ENCODE measurements at places on chromosomes 5 and 9. TPM values are rescaled to one million over a fixed set of nuclear protein-coding genes. Genes with fewer than 3 reads are reported as not detected.

GRCh38 chr9:74666625-74667316, 169.6 kb downstream of the RORB start:
- H3K27me3 ChIP-seq, result peaks cover 5% of the 10 kb centered on the region
- no peak overlapping the region for H3K4me3 ChIP-seq
- DNase-seq, result no peak
- no peak overlapping the region for H3K27ac ChIP-seq

GRCh38 chr5:174571662-174572397, 152.6 kb upstream of the MSX2 start:
- no peak overlapping the region for H3K4me3 ChIP-seq
- no peaks in the 10 kb centered on the region for H3K4me1 ChIP-seq
- no peaks in the 10 kb centered on the region for H3K36me3 ChIP-seq
- H3K27me3 ChIP-seq, result no peaks in the 10 kb centered on the region

GRCh38 chr9:113444736-113445135, 18.8 kb upstream of the RGS3 start:
- no peaks in the 10 kb centered on the region for H3K27me3 ChIP-seq
- no peaks in the 10 kb centered on the region for H3K4me1 ChIP-seq
- no peak for DNase-seq
- no peaks in the 10 kb centered on the region for H3K36me3 ChIP-seq

DNA sequence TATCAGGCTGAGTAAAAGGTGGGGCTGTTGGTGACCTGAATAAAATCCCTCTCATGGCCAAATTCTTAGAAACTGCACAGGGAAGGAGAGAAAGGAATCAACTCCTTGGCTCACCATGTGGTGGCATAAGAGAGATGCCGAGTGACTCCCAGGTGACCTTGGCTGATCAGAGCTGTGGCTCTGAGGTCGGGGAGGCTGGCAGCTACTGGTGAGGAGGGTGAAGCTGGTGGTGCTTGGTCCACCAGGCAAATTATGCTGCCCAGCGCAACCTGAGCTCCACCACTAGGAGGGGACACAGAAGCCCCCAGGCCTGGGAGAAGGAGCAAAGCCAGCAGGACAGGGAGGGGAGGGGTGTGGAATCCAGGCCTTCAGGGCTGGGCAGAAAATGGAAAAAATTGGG, 111.2 kb upstream of the IL12B start:
- H3K36me3 ChIP-seq, result no peaks in the 10 kb centered on the region
- H3K27me3 ChIP-seq, result peaks cover 2% of the 10 kb centered on the region
- no peaks in the 10 kb centered on the region for H3K4me1 ChIP-seq
- no peak overlapping the region for H3K4me3 ChIP-seq
- no peak overlapping the region for H3K27ac ChIP-seq

DNA sequence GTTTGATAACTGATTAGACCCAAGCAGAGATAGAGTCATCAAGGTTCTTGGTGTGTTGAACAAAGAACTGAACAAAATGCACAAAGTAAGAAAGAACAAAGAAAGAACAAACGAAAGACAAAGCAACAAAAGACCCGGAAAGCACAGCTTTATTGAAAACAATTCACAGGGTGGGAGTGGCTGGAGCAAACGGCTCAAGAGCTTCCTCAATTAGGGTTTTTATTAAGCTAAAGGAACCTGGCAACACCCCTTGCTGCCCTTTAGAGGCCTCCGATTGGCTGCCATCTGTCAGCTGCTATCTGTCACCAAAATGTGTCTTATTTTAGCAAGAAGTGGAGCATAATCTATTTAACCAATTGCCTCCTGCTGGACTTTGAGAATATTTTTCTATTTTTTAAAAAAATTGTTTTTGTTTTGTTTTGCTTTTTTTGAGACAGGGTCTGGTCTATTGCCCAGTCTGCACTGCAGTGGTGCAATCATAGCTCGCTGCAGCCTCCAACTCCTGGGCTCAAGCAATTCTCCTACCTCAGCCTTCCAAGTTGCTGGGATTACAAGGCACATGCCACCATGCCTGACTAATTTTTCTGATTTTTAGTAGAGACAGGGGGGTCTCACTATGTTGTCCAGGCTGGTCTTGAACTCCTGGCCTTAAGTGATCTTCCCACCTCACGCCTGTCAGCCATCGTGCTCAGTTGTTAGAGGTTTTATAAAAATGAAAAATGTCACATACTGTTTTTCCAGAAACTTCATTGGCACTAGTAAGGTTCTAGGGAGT, 7.7 kb upstream of the ABO start:
- no peaks in the 10 kb centered on the region for H3K4me1 ChIP-seq
- no peaks in the 10 kb centered on the region for H3K36me3 ChIP-seq
- peaks cover 14% of the 10 kb centered on the region for H3K27me3 ChIP-seq
- H3K27ac ChIP-seq, result no peak overlapping the region
- DNase-seq, result no peak

GRCh38 chr5:60829490-60830266, 14.4 kb downstream of the ELOVL7 start:
- no peaks in the 10 kb centered on the region for H3K36me3 ChIP-seq
- DNase-seq, result no peak
- peak overlapping the region; percentile 44 for H3K27ac ChIP-seq
- peaks cover 4% of the 10 kb centered on the region for H3K27me3 ChIP-seq

DNA sequence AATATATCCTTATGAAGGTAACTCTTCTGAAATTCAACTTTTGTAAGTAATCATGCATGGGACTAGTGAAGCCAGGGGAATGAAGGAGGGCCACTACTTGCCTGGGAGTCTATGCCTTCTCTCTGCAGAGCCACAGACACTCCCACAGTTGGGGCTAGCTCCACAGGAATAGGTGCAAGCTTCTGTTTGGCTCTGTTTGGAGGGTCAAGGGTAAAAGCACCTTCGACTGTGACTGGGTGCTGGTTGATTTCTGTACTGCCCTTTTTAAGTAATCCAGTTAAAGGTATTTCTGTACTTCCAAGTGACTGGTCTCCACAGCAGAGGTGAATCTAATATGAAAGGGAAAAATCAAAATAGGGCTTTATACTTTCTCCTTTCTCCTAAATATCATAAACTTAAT, 32.2 kb downstream of the CEP120 start:
- no peaks in the 10 kb centered on the region for H3K4me1 ChIP-seq
- no peak overlapping the region for H3K4me3 ChIP-seq
- peaks cover 12% of the 10 kb centered on the region for H3K36me3 ChIP-seq
- no peak for DNase-seq

- DNase-seq, result no peak
- H3K27ac ChIP-seq, result no peak overlapping the region
Measured at GRCh38 chr9:132401824-132402223, 4.8 kb downstream of the TTF1 start.

DNA sequence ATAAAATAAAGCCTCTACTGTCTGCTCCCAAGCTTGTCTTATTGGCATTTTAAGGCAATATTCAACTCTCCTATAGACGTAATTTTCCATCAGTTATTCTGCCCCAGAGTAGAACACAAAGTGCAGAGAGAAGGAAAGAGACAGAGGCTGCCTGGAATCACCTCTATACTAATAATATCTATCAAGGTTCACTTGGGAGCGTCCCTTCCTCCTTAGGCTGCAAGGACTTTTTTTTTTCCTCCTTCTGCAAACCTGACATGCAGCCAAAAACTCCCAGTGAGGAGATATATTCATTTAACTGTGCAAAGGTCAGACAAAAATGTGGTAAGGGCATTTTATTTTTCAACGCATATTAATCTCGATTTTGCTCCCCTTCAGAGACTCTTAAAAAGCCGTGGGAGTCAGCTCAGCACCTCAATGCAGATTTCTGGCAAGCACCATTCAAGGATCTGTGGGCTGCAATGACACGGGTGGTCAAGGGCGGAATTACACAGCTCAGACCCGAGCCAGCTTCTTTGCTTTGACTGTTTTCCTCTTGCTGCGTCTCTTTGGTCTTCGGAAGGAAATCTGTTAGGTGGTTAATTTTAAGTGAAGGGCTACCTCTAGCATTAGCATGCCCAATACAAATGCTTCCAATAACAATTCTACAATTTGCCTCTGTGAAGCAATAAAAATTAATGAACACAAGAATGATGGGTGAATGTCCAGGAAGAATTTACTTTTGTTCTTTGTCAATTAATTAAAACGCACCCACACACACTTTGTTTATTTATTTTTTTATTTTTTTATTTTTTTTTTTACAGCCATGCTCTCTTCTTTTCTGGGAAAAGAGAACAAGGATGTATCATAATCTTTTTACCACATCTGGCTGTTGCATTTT, 587.7 kb upstream of the GRAMD2B start:
- no peaks in the 10 kb centered on the region for H3K27me3 ChIP-seq
- H3K36me3 ChIP-seq, result no peaks in the 10 kb centered on the region
- H3K4me1 ChIP-seq, result no peaks in the 10 kb centered on the region
- no peak overlapping the region for H3K4me3 ChIP-seq
- H3K27ac ChIP-seq, result no peak overlapping the region

GRCh38 chr9:36862206-36863145, 171.6 kb downstream of the PAX5 start:
- H3K4me1 ChIP-seq, result no peaks in the 10 kb centered on the region
- H3K4me3 ChIP-seq, result no peak overlapping the region
- H3K36me3 ChIP-seq, result no peaks in the 10 kb centered on the region

- no peak overlapping the region for H3K27ac ChIP-seq
- H3K4me3 ChIP-seq, result no peak overlapping the region
- H3K4me1 ChIP-seq, result peaks cover 4% of the 10 kb centered on the region
Measured at GRCh38 chr5:59798862-59799667, 94.5 kb downstream of the PDE4D start.

- H3K4me3 ChIP-seq, result no peak overlapping the region
- no peaks in the 10 kb centered on the region for H3K36me3 ChIP-seq
- H3K27ac ChIP-seq, result no peak overlapping the region
- DNase-seq, result no peak
Measured at GRCh38 chr5:123735384-123735783, 223.4 kb downstream of the CSNK1G3 start.

GRCh38 chr9:35342221-35342958, 147.5 kb upstream of the RUSC2 start:
- H3K4me1 ChIP-seq, result no peaks in the 10 kb centered on the region
- no peak overlapping the region for H3K27ac ChIP-seq

GRCh38 chr9:91360551-91361290, 997 bp downstream of the AUH start:
- H3K27me3 ChIP-seq, result no peaks in the 10 kb centered on the region
- peak overlapping the region; percentile 91 for H3K4me3 ChIP-seq
- no peak for DNase-seq
- H3K36me3 ChIP-seq, result peaks cover 11% of the 10 kb centered on the region
- H3K27ac ChIP-seq, result peak overlapping the region; percentile 75

- no peaks in the 10 kb centered on the region for H3K27me3 ChIP-seq
- no peak overlapping the region for H3K4me3 ChIP-seq
- peaks cover 26% of the 10 kb centered on the region for H3K4me1 ChIP-seq
- H3K27ac ChIP-seq, result no peak overlapping the region
Measured at GRCh38 chr9:111980398-111980797, 83.8 kb downstream of the UGCG start.

GRCh38 chr9:128920381-128921058, at the start of gene PHYHD1:
PHYHD1 (plus strand) TSS chr9:128920982; CDS start chr9:128922324, 1,342 bp downstream.
- H3K27me3 ChIP-seq, result no peaks in the 10 kb centered on the region
- H3K27ac ChIP-seq, result no peak within 1 kb of the TSS
- peaks cover 5% of the 10 kb centered on the region for H3K4me1 ChIP-seq
- H3K4me3 ChIP-seq, result no peak within 1 kb of the TSS
- DNase-seq, result no peak
- peaks cover 5% of the 10 kb centered on the region for H3K36me3 ChIP-seq

DNA sequence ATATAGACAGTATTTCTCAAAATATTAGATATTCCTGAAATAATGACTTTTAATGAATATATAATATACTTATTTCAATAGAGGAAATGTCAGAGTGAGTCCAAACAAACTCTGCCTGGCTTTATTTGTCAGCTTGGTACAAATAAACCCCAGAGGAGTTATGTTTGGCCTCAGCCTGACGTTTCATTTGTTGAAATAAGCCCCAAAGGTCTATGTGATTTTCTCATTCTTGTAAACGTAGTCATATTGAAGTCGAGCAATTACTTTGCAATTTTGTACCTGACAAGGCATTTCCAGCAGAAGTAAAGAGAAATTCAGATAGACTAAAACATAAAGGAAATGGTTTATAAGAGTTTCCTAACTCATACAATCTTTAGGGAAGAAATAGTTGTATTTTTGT, 57.9 kb downstream of the MCCC2 start:
- H3K4me3 ChIP-seq, result no peak overlapping the region
- no peak for DNase-seq
- H3K27me3 ChIP-seq, result no peaks in the 10 kb centered on the region

GRCh38 chr9:38022203-38022895, 46.7 kb downstream of the SHB start:
- H3K4me1 ChIP-seq, result no peaks in the 10 kb centered on the region
- no peak overlapping the region for H3K27ac ChIP-seq
- no peak overlapping the region for H3K4me3 ChIP-seq

- H3K27me3 ChIP-seq, result no peaks in the 10 kb centered on the region
- peak; percentile 8 for DNase-seq
- no peak overlapping the region for H3K4me3 ChIP-seq
- peaks cover 39% of the 10 kb centered on the region for H3K4me1 ChIP-seq
- no peak overlapping the region for H3K27ac ChIP-seq
Measured at GRCh38 chr9:7150153-7150890, 392.5 kb downstream of the KDM4C start.

- H3K4me3 ChIP-seq, result no peak overlapping the region
- no peaks in the 10 kb centered on the region for H3K36me3 ChIP-seq
- no peak for DNase-seq
- H3K27ac ChIP-seq, result no peak overlapping the region
Measured at GRCh38 chr5:159057426-159057825, 42.3 kb downstream of the EBF1 start.

GRCh38 chr9:95552814-95553546, 36.2 kb upstream of the PTCH1 start:
- no peaks in the 10 kb centered on the region for H3K36me3 ChIP-seq
- DNase-seq, result peak; percentile 73
- H3K4me3 ChIP-seq, result peak overlapping the region; percentile 67
- no peak overlapping the region for H3K27ac ChIP-seq

DNA sequence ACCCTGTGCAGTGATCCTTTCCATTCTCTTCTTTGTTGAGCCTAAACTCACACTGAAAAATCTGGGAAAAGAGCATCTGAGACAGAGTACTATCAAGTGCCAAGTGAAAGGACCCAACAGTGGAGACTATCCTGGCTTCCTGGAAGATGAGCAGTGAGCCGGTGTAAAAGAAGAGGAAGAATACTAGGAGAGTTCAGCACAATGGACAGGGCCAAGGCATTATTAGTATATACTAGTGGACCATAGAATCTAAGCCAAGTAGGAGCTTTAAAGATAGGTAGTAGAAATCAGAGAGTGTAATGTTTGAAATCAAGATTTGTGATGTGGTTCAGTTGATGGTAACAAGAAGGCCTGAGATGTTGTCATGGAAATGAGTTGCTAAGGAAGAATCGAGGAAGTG, 140.8 kb downstream of the CAMK4 start:
- H3K4me1 ChIP-seq, result peaks cover 42% of the 10 kb centered on the region
- no peaks in the 10 kb centered on the region for H3K27me3 ChIP-seq
- H3K27ac ChIP-seq, result no peak overlapping the region
- DNase-seq, result no peak
- no peak overlapping the region for H3K4me3 ChIP-seq

SH3RF2 gene
- total RNA-seq, result not detected

DMRTA1 gene
- total RNA-seq, result not detected

PLEKHG4B gene
- not detected for total RNA-seq

PCDHB14 gene
- not detected for total RNA-seq

NOXA1 gene
- 1.2 TPM for total RNA-seq

FAM221B gene
- not detected for total RNA-seq

SPATA31A3 gene
- total RNA-seq, result not detected

CNTFR gene
- total RNA-seq, result not detected

IFNB1 gene
- total RNA-seq, result 0.57 TPM

CCDC183 gene
- 0.47 TPM for total RNA-seq

SMIM33 gene
- 0.14 TPM for total RNA-seq

Measured in activated naive CD4-positive, alpha-beta T cell treated with anti-CD3 and anti-CD28 coated beads for 36 hours (primary cell).